Suppressor macrophage (primary cell): ENCODE measurements at places on chromosomes 11 and 22.

DNA sequence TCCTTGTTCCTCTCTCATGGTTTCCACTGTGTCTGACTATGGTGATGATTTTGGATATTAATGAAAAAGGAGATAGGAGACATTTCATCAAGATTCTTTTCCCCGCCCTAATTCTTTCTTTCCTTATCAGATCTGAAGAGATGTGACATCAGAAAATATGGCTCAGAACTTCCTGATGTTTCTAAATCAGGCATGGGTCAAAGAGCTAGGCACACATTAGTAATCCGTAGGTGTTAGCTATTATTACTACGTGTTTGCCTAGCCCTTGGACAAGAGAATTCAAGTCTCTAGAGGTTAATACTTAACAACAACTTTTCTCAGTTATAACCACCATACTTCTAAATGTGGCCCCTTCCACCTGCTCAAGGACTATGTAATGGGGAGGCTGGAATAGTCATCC lies 5.8 kb downstream of the JOSD1 start:
- DNase-seq, result peak; percentile 53

DNA sequence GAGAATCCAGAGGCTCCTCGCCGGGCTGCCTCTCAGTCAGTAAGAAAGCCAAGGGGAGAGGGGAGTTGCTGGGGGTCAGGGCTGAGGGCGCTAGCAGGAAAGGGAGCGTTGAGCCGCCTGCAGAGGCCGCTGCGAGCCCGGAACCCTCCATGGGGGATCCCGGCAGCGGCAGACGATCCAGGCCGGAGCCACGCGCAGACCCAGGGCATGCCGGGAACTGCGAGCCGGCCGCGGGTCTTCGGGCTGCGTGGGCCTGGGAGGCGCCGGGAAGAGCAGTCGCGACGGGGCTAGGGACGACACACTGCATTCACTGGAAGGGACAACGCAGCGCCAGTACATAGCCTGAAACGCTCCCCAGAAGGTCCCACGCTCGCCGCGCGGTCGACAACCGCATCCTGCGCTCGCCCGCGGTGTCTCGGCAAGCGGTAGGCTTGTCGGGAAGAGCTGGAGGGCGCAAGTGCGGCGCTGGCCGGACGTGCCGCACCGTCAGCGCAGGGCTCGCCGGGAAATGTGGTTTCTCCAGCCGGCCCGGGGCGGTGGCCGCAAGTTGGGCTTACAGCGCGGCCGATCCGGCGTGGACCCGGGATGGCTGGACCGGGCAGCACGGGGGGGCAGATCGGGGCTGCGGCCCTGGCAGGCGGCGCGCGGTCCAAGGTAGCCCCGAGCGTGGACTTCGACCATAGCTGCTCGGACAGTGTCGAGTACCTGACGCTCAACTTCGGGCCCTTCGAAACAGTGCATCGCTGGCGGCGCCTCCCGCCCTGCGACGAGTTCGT lies at the start of gene LZTR1:
LZTR1 (plus strand) TSS at position 511 of the 776 bp plus-strand sequence; CDS start at position 586, 75 bp downstream.
- peak; percentile 87 for DNase-seq

DNA sequence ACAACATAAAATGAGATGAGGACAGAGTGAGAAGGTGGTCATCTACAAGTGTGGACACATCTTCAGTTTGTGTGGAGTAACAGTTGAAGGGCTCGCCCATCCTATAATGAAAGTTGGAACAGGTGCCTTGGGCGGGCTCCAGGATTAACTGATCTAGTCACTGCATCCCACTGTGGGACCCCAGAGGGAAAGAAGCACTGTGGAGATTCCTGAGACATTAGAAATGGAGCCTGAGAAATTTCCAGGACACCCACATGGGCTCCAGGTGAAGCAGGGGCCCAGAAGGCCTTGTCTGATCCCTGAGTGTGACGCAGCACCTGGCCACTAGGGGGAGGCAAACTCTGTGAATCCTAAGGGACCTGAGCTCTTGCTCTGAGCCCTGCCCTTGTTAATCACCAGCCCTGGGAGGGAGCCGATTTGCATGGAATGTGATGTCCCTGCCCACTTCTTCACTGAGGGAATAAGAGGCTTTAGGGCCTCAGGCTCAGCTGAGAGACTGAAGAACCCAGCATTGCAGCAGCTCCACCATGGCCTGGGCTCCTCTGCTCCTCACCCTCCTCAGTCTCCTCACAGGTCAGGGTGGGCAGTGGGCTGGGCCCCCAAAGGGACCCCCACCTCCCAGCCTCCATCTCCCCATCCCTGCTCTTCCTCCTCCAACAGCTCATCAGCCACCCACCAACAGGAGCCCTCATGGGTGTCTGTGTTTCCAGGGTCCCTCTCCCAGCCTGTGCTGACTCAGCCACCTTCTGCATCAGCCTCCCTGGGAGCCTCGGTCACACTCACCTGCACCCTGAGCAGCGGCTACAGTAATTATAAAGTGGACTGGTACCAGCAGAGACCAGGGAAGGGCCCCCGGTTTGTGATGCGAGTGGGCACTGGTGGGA lies 98.4 kb downstream of the VPREB1 start:
- DNase-seq, result peak; percentile 6

- DNase-seq, result no peak
Measured at GRCh38 chr22:45353786-45354185, 44.1 kb downstream of the FAM118A start.

- DNase-seq, result no peak
Measured at GRCh38 chr11:10645212-10645795, 48.3 kb downstream of the IRAG1 start.

GRCh38 chr11:102592634-102593581 lies 32.2 kb downstream of the MMP20 start:
- peak; percentile 24 for DNase-seq

DNA sequence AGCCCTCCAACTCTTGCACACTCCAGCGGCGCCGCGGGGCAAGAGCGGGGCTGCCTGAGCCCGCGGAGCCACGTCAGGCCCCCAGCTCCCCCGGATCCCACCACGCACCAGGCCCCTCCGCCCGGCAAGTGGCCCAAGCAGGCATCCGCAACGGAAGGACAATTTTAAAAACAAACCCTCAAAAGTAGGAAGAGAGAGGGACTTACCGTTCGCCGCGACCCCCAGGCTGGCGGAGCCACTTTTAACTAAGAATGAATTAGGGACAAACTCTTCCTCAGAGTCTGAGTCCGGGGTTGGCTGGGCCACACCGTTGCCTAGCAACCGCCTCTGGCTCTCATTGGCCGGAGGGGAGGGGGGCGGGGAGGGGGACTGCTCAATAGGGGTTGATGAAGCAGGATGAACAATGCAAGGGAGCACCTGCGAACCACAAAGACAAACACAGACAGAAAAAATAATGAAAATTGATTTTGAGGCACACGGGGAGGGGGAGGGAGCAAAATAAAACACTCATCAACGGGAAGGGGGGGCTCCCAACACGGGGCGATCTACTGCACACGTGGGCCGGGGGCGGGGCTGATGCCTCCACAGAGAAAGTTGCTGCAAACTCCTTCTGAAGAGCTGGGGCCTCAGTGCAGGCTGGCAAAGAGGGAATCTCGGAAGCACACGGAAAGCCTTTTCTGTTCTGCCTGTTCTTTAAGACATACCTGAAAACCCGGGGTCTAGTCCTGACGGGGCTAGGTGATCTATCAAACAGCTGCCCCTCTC lies 387.5 kb upstream of the NARS2 start:
- DNase-seq, result no peak

DNA sequence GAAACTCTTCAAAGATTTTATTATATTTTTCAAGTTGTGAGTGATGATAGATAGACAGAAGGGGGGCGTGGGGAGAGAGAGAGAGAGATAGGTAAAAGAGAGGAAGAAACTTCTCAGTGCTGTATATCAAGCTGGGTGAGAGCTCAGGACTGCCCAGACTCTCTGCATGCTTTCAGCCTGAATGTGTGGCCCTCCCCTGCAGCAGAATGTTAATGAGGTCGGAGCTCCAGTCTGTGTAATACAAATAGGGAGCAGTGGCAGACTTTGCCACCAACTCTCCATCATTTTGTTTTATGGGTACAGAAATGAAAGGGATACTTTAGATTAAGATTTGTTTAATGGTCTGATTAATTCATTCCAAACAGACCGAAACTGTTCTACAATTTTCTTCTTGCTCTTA lies 752.8 kb downstream of the OPCML start:
- no peak for DNase-seq

- DNase-seq, result no peak
Measured at GRCh38 chr22:45877651-45878050, 99.3 kb downstream of the WNT7B start.

- no peak for DNase-seq
Measured at GRCh38 chr11:124844664-124845079, 20.6 kb upstream of the ROBO3 start.

DNA sequence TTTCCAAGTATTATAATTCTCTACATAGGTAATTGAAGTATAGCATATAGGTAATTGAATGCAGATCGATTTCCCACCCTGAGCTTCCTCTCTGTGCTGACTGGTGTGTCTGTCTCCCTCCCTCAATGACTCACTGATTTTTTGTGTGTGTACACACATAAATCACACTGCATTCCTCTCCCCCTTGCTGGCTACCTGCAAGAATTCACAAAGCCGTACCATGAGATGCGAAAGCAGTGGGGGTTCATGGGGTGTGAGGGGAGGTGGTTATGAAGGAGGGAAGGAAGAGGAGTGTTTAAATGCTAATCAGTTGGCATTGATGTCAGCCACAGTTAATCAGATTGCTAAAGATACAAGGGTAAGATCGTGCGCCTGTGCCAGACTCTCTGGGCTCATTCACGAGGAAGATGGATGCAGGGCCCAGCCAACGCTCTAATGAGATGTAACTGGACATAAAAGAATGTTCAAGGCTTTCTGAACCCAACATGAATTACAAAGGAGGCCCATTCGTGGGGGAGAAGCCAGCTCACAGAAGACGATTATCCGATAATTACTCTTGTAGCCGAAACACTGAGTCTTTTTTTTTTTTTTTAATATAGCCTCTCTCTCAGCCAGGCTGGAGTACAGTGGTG lies 107.4 kb downstream of the SEZ6L start:
- DNase-seq, result no peak

- no peak for DNase-seq
Measured at GRCh38 chr11:68338051-68338780, 25.8 kb downstream of the LRP5 start.

DNA sequence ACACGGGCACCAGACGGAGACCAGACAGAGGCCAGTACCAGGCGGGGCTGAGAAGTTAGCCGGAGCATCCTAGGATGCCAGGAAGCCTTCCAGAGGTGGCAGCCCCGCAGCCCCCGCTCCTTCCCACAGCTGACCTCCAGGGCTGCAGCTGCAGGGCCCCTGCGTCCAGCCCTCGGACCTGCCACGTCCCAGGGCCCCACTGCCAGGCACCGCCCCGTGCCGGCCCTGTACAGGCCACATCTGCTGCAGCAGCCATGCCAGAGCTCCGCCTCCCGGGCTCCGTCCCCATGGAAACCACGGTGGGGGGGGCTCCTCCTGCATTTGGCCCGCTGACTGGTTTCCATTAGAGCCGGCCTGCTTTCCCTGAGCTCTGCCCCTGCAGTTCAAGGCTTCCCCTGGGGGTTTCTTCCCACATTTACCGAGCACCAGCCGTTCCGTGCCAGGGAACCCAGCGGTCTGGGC lies 62.5 kb upstream of the PPARA start:
- no peak for DNase-seq

DNA sequence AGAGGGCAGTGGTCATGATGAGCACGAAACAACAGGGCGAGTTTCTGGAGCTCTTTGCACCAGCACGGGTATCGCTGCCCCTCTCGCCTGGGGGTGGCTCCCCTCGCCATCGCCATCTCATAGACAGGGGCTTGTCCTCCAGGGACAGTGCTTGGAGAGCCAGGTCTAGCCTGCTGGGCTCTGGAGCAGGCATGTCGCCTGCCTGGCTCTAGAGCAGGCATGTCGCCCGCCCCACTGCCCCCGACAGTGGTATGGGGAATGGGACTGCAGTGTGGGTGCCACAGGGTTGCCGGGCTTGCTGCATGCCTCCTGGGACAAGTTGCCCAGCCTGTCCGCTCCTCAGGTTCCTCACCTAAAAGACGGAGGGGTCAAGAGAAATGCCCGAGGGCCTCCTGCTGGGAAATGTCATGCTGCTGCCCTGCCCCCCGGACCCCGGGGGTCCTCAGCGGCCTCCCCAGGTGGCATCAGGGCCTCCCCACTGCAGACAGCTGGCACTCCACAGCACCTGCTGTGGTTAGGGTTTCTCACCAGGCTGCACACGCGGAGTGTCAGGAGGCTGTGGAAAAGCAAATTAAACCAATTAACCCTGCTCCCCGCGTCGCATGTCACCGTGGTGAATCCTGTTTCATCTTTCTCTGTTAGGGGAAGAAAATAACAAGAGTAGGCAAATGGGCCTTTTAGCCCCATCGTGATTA lies 403.0 kb downstream of the TBC1D22A start:
- DNase-seq, result no peak

- DNase-seq, result peak; percentile 18
Measured at GRCh38 chr11:119590651-119591351, 138.2 kb downstream of the NECTIN1 start.
